HS-27A (cell line): ENCODE measurements at places on chromosomes 7 and 10.

DNA sequence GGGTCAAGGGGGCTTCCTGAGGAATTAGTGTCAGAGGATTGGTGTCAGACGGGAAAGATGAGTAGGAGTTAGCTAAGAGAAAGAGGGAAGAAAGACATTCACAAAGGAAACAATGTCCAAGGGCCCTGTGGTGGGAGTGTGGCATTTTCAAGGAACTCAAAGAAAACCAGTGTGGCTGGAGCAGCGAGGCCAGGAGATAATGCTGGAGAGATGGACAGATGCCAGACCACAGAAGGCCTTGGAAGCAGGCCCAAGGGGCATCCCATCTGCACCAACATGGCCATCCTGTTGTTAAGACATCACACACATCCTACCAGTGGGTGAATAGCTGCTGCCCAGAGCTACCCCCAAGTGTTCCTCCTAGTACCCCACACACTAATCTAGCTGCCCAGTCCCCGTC, 36.1 kb upstream of the CUL1 start:
- DNase-seq = no peak

GRCh38 chr7:96479015-96479645, 157.2 kb upstream of the SLC25A13 start:
- no peak for DNase-seq

- DNase-seq = no peak
Measured at GRCh38 chr7:132751244-132751647, 175.0 kb upstream of the PLXNA4 start.

DNA sequence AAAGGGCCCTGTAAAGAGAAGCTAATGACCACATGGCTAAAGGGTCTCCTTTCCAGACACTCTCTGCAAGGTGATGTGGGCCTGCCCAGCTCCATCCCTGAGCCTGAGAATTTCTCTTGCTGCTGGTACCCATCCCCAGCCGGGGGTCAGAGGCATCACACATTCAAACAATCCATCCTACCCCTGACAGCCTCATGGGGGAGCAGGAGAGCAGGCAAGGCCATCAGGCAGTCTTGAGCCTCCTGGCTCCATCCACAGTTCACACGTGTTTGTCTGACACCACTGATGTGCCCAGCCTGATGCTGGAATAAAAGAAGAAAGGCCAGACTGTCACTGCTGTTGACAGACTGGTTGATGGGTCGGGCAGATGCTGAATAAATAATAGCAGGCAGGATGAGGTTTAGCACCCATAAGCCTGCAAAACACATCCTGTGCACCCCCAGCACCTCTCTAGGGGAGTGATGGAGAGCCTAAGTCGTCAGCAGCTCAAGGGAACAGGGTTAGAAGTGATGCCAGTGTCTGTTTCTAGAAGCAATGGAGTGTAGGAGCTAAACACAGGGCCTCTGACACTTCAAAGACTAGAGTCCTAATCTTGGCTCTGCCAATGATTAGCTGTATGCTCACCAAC, 43.5 kb downstream of the TLL2 start:
- DNase-seq = no peak

GRCh38 chr7:116734710-116735109, 62.7 kb downstream of the MET start:
- no peak for DNase-seq
